PC-9 (cell line): ENCODE measurements at places on chromosomes 1 and 21. TPM values are rescaled to one million over a fixed set of nuclear protein-coding genes. Genes with fewer than 3 reads are reported as not detected.

DNA sequence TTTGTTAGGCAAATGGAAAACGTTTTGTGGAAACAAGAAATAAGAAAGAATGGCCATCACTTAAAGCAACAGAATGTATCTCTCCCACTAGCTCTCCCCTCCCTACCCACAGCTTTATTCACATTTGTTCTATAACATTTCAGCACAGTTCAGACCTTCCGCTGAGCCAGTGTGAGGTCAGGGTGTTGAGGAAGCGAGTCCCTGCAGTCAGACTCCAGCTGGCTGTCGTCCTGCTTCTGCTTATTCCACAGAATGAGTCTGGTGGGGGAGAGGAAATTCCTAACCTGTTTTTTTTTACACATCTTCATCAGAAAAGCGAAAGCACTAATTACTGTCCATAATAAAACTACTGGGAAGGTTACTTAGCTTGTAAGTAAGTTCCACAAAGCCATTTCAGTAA is 39.0 kb downstream of the MRPL39 start:
- no peak for DNase-seq

DNA sequence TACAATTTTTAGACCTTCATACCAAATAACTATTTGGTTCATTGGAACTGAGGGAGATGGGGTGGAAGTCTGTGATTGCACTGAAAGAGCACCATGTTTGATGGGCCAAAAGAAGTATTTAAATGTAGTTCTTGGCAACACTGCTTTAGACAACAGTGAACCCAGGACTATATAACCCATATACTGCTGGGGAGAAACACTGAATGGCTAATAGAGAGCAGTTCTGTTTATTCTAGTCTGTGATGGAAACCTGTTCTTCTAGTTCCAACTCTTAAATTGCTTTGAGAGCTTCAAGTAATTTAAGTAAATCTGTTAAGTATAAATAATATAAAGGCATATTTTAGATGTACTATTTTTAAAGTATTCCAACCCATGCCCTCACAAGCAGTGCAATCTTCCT is 96.3 kb downstream of the NIBAN1 start:
- no peak for DNase-seq

- no peak for DNase-seq
Observed at GRCh38 chr1:176791906-176792305, 328.9 kb downstream of the PAPPA2 start.

GRCh38 chr1:160004001-160004400 is 27.8 kb downstream of the PIGM start:
- DNase-seq: no peak

DNA sequence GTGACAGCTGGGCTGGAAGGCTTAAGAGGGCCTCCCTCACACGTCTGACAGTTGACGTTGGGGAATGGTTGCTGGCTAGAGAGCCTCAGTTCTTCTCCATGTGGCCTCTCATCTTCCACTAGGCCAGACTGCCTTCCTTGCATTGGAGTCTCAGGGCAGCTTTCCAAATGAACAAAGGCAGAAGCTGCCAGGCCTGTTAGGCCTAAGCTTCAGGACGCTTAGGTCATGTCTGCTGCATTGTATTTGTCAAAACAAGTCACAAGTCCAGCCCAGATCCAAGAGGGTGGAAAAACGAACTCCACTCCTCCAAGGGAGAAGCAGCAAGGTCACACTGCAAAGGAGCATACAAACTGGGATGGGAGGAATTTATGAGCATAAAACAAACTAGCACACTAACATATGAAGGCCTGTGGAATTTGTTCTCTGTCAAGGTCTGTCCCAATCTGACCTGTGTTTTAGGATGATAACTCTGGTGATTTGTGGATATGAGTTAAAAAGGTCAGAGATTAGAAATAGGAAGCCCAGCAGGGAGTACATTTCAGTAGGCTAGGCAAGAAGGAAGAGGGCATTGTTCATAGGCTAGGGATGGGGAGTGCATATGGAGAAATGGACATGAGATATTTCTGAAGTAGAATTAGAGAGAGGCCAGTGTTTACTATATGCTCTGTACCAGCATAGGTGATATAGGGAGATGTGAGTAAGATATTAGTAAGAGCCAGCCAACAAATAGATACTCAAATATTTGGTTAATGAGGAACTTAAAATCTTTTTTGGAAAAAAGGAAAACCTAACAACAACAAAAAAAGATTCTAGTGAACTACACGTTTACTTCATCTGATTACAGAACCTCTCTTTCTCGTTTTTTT is 29.1 kb upstream of the CNN3 start:
- DNase-seq: peak; percentile 48

- no peak for DNase-seq
Observed at GRCh38 chr1:217982331-217983050, 302.6 kb upstream of the RRP15 start.

GRCh38 chr1:92709738-92710137 is 75.2 kb downstream of the EVI5 start:
- peak; percentile 9 for DNase-seq

- DNase-seq: no peak
Observed at GRCh38 chr1:8389958-8390535, 72.1 kb downstream of the SLC45A1 start.

DNA sequence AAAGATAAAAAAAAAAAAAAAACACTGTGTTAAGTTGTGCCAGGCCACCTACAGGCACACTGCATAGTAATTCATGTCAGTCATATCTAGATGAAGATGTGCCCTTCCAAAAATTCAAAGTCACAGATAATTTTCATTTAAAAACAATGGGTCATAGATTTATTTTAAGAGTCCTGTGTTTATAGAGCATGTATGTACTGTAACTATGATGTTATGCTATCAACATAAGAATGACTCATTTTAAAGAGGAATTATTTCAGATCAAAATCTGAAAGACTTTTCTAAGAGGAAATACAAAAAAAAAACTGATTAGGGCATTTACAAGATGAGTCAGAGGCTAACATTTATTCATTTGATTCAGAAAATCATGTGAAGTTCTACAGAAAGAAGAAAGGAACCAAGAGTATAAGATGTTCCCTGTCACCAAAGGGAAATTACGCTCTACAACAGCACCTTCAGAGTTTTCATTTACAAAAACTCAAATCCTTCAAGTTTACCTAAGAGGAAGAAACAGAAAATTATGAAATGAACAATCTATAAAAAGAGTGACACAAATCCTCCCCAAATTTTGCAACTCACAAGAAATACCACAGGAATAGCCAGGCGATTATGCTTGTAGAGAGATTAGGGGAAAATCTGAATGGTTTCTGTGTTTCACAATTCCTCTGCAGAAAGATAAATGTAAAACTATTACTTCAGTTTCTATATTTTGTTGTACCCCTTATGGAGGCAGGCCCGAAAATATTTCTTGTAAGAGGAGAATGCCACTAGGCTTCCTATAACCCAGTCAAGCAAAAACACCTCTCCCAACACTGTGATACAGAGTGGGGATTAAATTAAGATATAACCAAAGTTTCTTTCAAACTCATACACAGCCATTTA is 13.8 kb downstream of the TP53BP2 start:
- DNase-seq: no peak

DNA sequence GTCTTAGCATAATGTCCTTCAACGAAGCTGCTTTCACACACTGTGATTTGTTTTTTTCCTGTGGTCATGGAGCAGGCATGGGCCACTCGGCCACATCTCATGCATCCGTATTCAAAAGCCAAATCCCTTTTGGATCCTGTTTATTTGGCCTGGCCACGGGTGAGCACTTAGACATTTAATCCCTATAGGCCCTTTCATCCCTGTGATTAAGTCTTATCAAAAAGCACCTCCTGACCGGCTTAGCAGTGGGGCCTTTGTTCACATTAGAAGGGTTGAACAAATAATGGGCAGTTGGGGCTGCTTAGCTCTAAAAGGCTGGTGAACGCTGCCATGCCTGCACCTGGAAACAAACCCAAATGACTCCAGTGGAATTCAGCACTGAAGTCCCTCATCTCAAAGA is 2.0 kb downstream of the KCNE2 start:
- no peak for DNase-seq

- DNase-seq: no peak
Observed at GRCh38 chr1:202316186-202316585, 25.6 kb downstream of the UBE2T start.

GRCh38 chr1:221239792-221240191 is 360.5 kb downstream of the HLX start:
- no peak for DNase-seq

DNA sequence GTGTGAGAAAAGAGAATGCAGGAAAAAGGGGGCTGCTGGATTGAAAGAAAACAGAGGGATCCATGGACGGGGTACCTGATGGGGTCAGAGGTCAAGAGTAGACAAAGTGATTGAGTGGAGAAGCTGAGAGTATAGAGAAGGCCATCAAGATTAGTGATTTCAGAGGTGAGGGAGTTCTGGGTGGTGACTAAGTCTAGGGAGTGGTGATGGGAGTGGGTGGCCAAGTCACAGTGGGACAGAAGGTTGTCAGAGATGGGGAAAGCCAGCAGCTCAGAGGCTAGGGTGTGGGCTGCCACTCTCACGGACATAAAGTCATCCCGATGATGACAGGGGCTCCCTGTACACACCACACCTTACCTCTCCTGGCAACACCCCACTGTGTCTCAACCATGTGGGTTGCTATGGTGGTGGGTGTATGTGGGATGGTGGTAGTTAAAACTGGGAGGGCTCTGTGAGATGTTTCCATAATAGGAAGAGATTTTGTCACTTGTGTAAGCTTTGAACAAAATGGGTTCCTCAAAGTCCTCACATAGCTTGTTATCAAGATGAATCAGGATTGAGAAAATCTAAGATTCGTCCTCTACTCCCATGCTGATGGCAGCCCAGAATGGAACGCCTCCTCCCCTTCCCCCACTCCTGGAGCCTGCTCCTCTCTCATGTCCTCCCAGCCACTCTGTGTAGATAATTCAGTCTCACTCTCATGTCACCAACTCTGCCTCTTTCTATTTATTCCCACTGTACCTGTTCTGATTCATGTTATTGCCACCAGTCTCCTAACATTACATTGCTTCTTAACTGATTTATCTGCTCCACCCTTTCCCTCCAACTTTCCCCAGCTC is 20.3 kb upstream of the CSF1 start:
- DNase-seq: no peak

DNA sequence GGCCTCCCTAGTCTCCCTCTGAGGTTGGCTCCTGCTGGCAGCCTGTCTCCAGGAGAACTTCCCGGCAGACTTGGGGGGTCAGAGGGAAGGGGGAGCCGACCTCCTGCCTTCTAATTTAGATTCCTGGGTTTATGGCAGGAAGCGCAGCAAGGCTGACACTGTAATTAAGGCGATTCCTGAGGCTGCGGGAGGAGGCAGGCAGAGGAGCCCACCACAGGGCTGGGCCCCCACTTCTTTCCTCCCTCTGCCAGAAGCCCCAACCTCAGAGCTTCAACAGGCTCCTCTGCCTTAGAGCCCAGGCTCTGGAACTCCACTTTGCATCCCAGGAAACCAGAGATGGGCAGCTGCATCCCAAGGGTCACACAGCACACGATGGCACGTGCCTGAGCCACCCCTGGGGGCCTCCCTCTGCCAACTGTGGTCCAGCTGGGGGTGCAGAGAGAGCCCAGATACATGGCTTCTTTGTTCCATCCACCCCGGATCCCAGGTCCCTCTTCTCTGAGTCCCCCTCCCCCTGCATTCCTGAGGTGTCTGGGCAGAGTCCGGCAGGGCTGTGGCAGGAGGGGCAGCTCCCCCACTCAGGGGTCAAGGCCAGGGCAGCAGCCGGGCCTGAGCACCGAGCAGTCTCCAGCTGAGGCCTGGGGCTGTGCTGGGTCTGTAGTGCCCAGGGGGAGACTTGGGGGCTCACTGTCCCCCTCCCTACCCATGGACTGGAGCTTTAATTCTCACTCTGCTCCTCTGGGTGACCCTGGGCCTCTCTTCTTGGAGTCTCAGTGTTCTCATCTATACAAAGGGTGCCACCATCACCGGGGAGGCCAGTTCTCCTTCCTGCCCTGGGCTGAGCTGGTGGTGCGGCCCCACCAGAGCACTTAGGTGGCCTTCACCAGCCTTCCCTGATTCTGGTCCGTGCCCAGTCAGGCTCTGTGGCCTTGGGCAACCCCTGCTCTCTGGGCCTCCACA is 39.4 kb upstream of the FAM131C start:
- DNase-seq: no peak

The INAVA gene
- 49.8 and 64.8 TPM in 2 replicates for total RNA-seq

The SCCPDH gene
- total RNA-seq: 17.2 and 24.5 TPM in 2 replicates

The C1orf226 gene
- 10.5 and 11.3 TPM in 2 replicates for total RNA-seq

The IQCC gene
- 4.9 and 5.0 TPM in 2 replicates for total RNA-seq

The C1orf94 gene
- not detected in 2 replicates for total RNA-seq

The OXCT2 gene
- total RNA-seq: 1.3 and 1.6 TPM in 2 replicates

The CLDN8 gene
- total RNA-seq: 0.55 and 1.2 TPM in 2 replicates

The JUN gene
- 74.7 and 93.7 TPM in 2 replicates for total RNA-seq

The SNX27 gene
- 24.6 and 40.1 TPM in 2 replicates for total RNA-seq

The SLC9C2 gene
- not detected in 2 replicates for total RNA-seq

The GBP1 gene
- total RNA-seq: 6.0 and 7.3 TPM in 2 replicates

The RNF186 gene
- not detected in 2 replicates for total RNA-seq

The KANK4 gene
- 1.7 and 2.0 TPM in 2 replicates for total RNA-seq
